ENCODE measurements at places on chromosomes 11 and 22.

GRCh38 chr11:17855531-17856290 is 121.1 kb downstream of the KCNC1 start:
- no peak for DNase-seq

DNA sequence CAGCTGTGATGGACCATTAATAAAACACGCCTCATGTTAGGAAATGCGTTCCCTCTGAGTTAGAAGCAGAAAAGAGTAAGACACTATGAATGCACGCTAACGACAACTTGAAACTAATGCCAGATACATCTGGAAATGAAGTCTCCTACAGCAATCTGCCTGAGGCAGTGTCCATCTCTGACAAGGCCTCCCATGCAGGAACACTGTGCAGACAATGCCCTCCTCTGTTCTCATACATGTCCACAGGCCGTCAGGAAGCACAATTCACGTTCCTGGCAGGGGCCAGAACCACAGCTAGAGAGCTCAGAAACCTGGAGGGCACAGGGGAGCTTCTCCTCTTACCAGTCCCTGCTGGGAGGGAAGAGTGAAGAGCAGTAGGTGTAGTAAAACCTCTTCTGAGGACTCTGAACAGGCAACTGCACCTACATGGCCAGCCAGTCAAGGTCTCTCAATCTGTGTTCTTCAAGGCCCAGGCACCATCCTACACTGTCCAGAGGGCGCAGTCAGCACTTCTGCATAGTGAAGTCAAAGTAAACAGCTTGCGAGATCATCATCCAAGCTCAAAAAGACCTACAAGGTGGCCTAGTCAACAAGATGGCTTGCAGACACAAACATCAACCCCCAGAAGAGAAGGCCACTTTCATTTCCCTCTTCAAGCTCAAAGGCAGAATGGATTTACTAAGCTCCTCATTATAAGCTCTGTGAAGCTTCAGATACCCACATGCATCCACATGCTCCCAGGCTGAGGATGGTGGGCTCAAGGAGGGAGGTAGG is 41.5 kb upstream of the CYP2D6 start:
- no peak for DNase-seq

GRCh38 chr11:80173371-80174136 is 732.7 kb upstream of the TENM4 start:
- DNase-seq, result no peak

GRCh38 chr22:45207981-45208664 is 32.6 kb downstream of the KIAA0930 start:
- DNase-seq, result peak; percentile 76

DNA sequence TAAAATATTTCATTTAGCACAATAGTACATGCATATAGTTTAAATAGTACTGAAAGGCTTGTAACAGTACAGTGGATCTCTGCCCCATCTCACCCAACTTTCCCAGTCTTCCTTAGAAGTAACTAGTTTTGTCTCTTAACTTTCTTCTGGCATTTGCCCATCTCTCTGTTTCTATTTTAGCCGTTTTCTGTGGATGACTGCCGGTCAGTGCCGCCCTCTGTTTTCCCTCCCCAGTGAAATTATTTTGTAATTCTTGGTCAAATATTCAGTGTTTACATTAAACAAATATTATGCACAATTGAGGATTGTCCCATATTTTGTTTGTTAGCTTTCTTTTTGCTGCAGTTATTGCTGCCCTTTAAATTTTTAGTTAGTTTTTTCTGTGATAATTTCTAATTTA is 8.3 kb downstream of the PDHX start:
- peak; percentile 20 for DNase-seq

DNA sequence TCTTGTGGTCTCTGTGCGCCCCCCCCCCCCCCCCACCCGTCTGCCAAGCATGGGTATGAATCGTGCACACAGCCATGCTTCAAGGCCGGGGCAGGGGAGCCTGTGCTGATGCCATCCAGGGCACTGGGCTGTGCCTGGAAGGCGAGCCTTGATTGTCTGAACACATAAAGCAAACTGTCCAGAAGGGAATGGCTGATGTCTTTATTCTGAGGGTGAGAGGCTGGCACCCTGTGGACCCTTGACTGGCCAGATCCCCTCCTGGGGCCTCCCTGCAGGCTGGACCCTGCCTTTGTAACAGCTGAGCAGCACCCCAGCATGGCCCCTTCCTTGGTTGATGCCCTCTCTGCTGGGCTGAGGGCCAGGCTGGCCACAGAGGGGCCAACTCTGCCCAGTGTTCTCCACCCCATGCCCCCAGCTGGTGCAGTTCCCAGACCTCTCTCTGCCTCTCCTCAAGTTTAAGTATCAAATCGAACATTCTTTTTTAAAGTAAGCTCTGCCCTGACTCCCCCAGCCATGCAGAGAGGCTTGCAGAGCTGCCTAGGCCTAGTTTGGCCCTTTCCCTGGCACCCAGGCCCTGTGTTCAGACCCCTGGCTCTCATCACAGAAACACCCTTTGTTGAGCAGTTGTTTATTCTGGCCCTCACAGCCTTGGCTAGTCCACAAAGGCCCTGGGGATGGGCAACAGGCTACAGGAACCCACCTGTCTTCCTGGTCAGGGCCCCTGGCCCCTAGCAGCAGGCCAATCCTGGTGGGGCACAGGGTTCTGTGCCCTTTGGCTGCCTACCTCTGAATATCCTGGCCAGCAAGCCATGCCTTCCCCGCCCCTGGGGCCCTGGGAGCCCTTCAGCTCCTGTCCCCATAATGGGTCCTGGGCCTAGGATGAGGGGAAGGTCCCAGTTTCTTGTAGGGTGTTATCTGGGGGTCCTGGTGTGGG is 3.9 kb upstream of the RANBP1 start:
- no peak for DNase-seq

- DNase-seq, result no peak
Measured at GRCh38 chr11:46736615-46737014, 17.6 kb downstream of the F2 start.

DNA sequence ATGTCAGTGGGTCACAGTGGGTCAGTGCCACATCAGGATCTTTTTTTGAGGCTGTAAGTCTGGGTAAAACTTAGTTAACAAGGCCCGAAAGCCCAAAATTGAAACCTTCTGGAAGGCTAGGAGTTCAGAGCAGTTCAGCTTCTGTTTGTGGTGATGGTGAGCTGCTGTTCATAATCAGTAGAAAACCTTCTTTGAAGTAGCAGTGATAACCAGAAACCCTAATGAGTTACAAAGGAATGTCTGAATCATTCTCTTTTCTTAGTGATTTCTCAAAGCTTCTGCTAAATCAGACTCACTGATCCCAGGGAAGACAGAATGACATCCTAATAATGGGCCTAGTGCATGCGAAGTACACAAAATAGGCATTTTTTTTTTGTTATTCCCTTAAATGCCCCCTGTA is 124.7 kb downstream of the PARVA start:
- peak; percentile 58 for DNase-seq

DNA sequence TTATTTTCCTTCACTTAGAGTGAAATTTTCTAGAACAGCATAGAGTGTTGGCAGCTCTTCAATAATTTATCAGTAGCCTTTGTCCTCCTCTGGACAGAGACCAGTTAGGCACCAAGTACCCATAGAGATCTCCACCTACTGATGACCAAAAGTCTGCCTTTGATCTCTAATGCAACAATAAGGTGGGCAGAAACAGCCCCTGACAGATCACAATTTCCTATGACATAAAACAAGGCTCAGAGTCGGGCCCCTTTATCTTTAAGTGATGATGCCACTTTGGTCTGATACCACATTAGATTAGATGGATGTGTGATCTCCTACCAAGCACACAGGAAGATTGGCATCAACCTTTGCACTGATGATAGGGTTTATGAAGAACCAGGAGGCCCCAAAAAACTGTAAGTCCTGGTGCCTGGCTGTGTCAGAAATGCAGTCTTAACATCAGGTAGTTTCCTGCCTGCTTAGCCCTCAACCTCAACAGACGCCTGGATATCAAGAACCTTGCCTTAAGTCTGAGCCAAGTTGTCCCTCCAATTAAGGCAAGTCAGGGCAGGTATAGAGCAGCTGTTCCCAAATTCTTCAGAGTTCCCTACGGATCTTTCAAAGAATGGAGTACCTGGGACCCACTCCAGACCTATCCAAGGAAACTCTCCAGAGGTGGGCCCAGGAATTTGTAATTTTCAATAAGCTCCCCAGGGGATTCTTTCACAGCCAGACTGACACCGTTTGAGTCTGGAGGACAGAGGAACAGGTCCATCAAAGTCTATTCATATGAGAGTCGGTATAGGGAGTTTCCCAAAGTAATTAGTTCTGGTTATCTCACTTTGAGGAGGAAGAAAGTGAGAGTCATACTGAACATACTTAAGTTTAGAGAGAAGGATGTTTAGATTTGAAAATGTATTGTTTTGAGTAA is 30.6 kb upstream of the TMPRSS4 start:
- DNase-seq, result no peak

GRCh38 chr11:86365546-86365945 is 9.1 kb upstream of the CCDC81 start:
- DNase-seq, result no peak

Measured in iris pigment epithelial cell (primary cell).